ENCODE measurements at places on chromosomes 11 and 22.
A peak's percentile ranks its signal among the peaks of the same experiment; 100 is the strongest.

DNA sequence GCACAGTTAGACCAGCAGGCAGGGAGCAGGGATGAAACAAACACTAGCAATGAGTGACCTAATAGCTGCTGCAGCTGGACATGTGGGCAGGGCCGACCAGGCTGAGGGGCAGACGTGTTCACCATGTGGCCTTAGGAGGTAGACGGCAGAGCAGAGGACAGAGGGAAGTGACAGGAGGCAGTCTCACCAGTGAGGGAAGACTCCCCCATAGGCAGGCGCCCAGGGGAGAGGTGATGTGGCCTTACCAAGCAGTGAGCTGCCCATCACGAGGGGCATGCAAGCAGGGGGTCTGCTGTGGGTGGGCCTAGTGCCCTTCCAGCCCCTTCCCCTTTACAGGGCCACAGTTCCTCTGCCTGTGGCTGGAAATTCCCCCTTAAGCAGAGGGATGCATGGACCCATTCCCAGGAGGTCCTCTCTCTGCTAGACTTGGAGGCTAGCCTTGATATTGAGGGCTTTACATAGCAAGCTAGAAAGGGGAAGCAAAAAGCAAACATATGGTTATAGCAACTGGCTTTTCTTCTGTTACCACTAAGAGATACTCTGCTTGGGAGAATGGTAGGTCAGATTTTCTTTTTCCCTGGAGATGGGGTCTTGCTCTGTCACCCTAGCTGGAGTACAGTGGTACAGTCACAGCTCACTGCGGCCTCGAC, 67.6 kb downstream of the MPPED1 start:
- DNase-seq: no peak

GRCh38 chr11:106344394-106344793, 266.9 kb downstream of the AASDHPPT start:
- no peak for DNase-seq

DNA sequence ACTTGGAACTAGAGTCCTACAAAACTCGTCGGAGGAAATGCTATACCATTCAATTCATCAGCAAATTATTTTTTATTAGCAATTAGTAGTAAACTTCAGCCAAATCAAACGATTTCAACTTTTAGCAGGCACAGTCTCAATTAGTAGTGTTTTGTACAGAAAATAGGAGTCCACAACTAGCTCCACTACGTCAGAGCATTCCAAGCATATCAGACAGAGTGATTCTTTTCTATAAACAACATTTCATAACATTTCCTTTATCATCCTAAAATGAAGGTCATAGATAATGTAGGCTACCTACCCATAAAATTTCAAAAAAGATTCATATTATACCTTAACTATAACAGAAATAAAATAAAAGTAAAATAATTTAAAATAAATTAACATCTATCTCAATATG, 169.9 kb downstream of the KIF18A start:
- no peak for DNase-seq

DNA sequence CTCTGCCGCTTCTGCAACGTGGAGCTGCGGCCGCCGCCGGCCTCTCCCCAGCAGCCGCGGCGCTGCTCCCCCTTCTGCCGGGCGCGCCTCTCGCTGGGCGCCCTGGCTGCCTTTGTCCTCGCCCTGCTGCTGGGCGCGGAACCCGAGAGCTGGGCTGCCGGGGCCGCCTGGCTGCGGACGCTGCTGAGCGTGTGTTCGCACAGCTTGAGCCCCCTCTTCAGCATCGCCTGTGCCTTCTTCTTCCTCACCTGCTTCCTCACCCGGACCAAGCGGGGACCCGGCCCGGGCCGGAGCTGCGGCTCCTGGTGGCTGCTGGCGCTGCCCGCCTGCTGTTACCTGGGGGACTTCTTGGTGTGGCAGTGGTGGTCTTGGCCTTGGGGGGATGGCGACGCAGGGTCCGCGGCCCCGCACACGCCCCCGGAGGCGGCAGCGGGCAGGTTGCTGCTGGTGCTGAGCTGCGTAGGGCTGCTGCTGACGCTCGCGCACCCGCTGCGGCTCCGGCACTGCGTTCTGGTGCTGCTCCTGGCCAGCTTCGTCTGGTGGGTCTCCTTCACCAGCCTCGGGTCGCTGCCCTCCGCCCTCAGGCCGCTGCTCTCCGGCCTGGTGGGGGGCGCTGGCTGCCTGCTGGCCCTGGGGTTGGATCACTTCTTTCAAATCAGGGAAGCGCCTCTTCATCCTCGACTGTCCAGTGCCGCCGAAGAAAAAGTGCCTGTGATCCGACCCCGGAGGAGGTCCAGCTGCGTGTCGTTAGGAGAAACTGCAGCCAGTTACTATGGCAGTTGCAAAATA, 816 bp downstream of the PDE3B start:
- peak; percentile 55 for DNase-seq

DNA sequence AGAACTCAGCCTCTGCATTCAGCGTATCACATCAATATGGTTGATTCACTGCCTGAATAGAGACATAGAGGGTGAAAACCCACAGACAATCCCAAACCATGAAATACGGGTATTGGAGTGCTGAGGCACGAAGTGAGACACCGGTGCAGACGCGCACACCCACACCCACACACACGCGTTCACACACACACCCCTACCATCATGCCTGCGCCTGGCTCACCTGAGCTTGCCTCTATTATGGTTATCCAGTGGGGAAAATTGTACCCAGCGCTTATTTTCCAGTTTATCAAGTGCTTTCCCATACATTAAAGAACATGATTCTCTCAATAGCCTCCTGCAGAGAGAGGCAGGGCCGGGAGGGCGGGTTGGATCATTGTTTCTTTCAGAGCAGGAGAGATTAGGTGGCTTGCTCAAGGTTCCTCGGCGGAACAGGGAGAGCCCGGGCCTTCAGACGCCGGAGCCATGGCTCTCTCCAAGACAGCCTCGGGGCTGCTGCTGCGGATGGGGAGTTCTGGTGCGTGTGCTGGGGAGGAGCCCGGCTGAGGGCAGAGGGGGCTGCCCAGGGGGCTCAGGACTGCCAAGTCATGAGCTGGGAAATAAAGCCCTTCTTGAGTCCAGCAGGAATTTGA, 78.9 kb upstream of the THY1 start:
- DNase-seq: no peak

- DNase-seq: peak; percentile 2
Observed at GRCh38 chr11:84714316-84714780, 912.8 kb downstream of the DLG2 start.

GRCh38 chr11:92931746-92932422, 37.6 kb upstream of the MTNR1B start:
- no peak for DNase-seq

GRCh38 chr22:27873472-27873871, 45.6 kb downstream of the PITPNB start:
- DNase-seq: no peak

GRCh38 chr11:87215236-87215635, 177.5 kb downstream of the TMEM135 start:
- no peak for DNase-seq

DNA sequence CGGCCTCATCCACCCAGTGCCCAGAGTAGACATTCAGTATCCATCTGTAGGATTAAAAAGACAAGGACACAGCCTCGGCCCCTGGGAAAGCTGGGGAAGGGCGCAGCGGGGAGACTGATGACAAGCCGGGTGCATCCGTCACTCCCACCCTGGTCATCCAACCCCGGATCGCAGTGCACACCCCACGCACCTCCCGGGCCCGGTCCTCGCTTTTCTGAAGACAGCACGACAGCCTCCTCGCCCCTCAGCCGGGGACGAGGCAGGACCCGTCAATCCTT, 1.1 kb downstream of the FCHSD2 start:
- DNase-seq: no peak

DNA sequence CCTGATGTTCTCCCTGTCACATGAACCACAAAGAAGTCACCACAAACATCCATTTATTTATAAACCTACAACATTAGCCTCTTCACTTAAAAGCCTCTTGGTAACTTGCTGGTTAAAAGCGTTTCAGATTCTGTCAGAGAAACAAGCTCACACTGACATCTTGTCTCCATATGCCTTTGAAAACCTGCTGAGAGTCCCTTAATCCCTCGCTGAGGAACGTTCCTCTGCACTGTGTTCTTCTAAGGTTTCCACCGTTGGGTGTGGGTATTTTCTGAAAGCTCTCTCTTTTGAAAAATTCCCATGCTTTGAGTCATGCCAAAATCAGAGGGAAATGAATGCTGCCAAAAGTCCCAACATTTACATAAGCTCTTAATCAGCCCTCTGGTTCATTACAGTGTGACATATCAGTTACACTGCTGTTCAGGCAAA, 149.8 kb downstream of the CCDC34 start:
- no peak for DNase-seq

- no peak for DNase-seq
Observed at GRCh38 chr11:38009932-38010331, 1411.9 kb upstream of the RAG2 start.

- no peak for DNase-seq
Observed at GRCh38 chr11:111582163-111582562, 20.1 kb upstream of the SIK2 start.

DNA sequence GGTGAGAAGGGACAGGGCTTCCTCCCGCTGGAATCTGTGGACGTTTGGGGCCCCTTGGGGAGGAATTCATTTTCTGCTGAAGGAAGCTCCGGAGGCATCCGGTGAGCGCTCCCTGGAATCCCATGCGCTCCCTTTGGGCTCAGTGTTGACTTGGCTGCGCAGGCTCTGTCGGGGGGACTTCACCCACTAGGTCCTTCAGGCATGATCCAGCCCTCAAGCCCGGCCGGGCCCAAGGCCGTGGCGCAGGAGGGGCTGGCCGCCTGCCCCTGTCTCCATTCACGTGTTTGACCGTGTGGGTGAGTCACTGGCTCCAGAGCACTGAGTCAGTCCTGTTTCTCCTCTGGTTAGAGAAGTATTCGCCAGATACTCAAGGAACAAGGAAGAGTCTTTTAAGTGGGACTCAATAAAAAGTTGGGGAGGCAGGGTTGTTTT, 1.4 kb downstream of the CTTN start:
- no peak for DNase-seq

- no peak for DNase-seq
Observed at GRCh38 chr11:123702139-123702538, 39.3 kb downstream of the ZNF202 start.

DNA sequence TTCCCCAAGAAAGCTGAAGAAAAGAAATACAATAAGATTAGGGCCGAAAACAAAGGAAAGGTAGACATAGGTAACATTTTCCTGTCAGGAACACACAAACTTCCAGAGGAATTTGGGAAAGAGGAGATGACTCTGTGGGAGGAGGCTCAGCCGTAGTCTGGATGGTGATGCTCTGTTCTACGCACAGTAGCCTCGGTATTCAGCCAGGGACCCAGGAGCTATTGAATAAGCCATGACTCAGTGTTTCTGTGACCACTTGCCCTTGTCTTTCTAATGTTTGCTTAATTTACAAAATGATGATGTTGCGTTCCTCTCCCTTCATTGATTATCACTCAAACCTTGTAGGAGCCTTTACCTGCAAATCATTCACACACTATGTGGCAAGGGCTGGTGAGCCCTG, 745.0 kb downstream of the NTM start:
- DNase-seq: no peak
